NCI-H2081 (cell line): ENCODE measurements at places on chromosomes 16 and 17.

DNA sequence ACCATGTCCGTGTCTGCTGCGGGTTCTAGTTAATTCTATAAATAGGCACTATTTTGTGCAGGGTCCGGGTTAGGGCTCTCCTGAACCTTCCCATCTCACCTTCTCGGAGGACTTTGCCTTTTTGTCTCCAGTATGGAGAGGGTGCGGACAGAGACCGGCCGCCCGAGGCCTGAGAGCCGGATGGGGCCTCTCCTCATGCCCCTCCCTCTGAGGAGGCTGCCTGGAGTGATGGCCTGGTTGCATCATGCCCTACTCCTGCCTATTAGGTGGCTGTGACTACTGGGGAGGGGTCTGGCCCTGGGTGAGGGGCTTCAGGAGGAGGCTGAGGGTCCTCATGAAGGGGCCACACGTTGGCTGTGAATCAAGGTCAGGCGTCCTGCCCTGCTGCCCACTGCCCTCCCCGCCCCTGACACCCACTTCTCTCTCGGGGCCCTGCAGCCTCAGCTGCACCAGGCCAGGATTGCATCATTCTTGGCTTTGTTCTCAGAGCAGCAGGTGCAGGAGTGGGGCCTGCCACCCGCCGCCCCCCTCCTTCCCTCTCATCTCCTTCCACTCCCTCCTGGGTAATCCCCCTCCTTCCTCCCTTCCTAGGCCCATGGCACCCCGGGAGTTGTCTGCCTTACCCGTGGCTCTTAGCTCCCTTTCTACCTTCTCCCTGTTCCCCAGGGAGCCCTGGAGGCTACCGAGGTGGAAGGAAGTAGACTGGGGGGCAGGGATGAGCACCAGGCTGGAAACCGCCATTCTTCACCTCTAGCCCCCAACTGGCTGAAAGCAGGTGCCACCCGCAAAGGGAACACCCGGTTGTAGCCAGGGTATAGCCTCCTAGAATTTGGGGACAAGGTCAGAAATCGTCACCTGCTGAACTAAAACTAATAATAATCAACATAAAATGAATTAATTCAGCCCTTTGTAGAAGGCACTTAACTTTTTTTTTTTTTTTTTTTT lies 12.7 kb upstream of the ARHGAP23 start:
- peak; percentile 95 for DNase-seq

- no peak for DNase-seq
Measured at GRCh38 chr16:11417487-11417886, 72.2 kb downstream of the RMI2 start.

DNA sequence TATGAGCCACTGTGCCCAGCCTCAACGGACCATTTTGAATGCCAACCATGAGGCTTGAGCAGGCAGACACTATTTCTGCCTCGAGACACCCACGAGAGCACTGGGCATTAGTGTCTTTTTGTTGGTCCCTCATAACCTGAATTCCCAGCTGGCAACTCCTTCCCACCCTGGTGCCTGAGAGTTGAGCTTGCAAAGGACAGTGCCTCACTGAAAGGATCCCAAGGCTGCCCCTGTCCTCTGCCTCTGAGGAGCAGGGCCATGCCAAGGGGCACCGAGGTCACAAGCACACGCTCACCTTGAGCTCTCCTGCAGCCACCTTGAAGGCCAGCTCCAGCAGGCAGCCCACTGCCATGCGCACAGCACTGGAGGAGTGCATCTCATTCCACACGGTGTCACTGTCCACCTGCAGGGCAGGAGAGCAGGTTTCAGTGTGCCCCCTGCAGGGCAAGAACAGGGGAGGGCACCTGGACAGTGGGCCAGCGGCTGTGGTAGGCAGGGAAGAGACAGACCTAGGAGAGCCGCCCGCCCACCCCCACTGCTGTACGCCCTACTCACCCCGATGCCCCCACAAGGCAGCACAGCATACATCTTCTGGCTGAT lies 12.8 kb downstream of the G6PC3 start:
- no peak for DNase-seq

- no peak for DNase-seq
Measured at GRCh38 chr17:2384439-2385127, 16.3 kb downstream of the MNT start.

GRCh38 chr17:58329035-58329809 lies 627 bp upstream of the TSPOAP1 start:
- DNase-seq = no peak

DNA sequence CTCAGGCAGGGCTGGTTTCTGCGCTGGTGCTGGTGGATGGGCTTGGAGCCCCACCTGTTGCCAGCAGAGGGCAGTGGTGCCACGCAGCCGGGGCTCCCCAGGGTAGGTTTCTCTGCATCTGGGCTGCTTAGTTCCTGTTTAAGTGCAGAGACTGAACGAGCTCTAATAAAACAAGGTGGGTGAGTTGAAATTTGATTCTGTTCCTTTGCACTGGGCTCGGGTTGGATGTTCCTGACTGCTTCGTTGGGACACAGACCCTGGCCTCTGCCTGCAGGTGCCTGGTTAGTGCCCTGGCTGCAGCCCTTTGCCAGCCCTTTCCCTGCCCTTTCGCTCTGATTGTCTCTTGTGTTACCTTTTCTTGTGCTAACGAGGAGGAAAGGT lies 30.0 kb downstream of the TBCD start:
- DNase-seq = peak; percentile 74

DNA sequence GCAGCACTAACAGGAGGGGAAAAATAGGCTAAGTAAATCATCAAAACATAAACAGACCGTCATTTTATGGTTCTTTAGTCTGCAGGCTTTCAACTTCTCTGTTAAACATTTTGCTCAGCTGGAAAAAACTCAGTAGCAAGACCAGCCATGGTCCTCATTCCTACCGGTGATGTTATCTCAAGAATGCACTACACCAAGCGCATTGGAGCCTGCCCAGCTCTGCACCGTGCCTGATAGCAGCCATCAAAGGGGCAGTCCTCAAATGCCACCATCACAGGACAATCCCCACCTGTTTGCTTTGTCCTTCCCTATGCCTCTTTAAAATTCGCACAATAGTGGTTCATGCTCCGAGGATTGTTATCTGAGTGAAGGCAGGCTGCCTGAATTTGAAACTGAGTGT lies 181.5 kb upstream of the MON1B start:
- DNase-seq = no peak
